T-helper 22 cell (primary cell): ENCODE measurements at places on chromosomes 12 and 14.
A peak's percentile ranks its signal among the peaks of the same experiment; 100 is the strongest.

DNA sequence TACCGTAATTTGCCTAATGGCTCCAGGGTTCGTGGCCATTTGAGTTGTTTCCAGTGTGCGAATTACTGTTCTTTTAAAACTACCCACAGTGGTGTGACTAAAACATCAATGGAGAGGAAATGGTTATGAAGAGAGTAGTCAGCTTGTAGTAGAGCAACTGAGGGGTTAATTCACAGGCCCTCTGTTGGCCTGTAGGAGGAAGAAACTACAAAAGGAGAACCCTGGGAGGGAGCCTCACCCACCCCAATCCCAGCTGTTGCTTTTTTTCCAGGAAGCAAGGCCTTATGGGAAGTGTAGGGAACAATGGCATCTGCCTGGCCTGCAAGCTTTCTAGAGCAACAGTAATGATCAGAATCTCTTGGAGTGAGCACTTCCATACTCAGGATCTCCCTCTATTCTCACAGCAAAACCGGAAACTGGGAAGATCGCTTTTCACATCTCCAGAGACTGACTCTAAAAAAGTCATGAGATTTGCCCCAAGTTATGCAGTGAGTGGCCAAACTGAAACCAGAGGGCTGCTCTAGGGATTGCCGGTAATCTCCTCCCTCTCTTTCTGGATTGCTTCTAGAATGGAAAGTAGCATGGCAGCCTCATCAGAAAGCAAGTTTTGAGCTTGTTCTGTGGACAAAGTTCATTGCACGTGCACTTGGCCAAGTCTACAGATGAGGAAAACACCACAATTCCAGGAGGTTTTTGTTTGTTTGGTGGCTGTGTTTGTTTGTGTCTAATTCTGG, 125.3 kb upstream of the PWP1 start:
- no peak for DNase-seq

GRCh38 chr12:76002598-76003354, 28.8 kb downstream of the PHLDA1 start:
- no peak for DNase-seq

DNA sequence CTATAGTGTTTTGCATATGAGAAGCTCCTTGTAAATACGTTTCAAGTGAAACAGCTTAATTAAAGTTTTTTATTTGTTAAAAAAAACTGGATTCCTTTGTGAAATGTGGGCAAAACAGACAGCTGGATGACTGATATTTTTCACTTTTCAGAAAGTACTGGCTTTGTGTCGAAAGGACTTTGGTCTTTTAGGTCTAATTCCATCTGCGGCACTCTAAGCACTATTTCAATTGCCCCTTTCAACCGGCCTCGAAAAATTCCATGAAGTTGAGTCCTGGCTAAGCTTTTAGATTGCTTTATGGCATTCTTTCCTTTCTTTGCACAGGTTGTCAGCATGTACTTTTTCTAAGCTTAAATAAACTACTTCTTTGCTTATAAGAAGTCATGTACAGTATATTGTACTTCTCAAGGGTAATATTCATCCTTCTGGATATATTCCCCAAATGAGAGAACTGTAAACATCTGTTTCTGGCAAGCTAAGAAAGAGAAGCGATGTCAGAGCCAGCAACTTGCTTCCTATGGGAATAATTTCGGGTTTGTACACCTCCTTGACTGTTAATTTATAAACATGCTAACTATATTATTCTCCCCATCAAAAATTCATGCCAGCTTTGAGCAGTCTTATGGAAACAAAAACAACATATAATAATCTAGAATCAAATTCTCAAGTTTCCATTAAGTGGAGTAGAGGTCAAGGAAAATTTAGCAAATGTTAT, 611.3 kb downstream of the ETNK1 start:
- DNase-seq = no peak

GRCh38 chr12:7460375-7461259, 16.7 kb upstream of the CD163L1 start:
- DNase-seq = no peak

DNA sequence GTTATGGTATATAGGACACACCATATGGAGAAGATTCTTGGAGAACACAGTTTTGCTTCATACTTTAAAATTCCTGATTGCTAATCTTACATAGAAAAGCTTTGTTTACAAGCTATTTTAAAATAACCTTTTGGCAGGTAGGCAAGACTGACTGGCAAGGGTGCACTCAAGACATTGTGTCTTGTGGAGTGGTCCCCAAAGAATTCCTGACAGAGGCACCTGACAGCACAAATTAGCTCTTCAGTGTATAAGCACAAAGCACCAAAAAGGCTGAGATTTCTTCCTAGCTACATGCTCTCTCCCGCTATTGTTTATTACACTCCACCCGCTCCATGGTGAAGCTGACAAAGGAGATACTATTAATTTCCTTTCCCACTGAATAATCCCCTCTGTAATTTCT, 139.4 kb downstream of the MON2 start:
- no peak for DNase-seq

DNA sequence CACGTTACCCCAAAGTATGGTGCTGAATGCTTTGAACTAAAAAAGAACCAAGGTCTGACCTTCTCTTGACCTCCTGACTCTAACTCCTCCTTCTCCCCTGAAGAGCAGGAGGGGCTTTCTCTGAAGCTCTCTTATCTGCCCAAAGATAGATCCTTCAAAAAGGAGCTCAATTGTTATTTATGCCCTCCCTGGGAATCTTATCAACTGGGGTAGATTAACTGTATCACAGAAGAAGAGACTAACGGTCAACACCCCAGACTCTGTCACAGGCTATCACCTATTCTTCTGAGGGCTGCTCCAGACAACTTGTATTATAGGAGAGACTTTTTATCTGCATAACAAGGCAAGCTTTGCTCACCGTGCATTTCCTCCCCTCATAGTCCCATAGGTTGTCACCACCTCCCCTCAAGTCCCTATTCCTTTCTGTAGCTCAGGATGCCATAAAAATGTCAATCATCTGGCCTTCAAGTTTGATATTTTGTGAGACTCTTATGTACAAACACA, 86.6 kb downstream of the PAPLN start:
- no peak for DNase-seq

DNA sequence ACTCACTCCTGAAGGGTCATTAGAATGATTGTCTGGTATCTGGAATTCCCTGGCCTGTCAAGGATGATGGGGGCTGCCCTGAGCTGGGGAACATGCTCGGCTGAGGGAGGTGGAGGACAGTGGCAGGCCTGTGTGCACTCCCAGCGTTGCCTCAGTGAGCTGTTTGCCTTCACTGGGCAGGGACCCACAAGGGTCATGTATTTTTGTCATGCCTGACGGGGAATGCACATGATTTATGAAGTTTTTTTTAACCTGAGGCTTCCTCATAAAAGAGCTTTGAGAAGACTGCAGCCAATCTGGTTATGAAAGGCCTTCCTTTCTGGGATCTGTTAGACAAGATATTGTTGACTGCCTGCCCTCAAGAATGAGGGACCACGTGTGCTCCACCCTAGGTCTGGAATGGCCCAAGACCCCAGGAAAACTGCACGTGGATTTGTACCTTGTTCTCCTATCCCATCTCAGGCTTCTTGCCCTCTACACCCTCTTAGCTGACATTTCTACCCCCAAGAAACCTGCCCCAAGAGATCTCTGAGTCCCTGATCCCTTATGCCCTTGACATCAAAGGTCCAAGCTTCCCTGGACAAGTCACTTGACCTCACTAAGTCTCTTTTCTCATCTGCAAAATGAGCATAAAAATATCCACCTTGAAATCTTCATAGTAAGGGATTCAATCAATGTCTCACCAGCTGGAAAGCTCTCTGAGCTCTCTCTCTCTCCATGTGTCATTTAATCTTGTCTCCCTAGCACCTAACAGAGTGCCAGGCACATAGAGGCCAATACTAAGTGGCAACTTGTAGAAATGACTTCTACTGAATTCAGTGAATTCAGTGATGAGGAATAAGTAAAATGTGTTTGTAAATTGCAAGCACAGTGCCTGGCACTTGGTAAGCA, 24.5 kb upstream of the COL2A1 start:
- DNase-seq = no peak

- peak; percentile 8 for DNase-seq
Measured at GRCh38 chr12:121132601-121133481, at the start of gene P2RX7. P2RX7 (plus strand) TSS chr12:121132876; CDS start chr12:121132971, 95 bp downstream.

GRCh38 chr14:30340495-30340894, 218.5 kb upstream of the G2E3 start:
- no peak for DNase-seq

GRCh38 chr14:95374239-95374997, 54.7 kb upstream of the CLMN start:
- no peak for DNase-seq

- no peak for DNase-seq
Measured at GRCh38 chr12:83018088-83018487, 331.4 kb downstream of the TMTC2 start.

- no peak for DNase-seq
Measured at GRCh38 chr12:30996752-30997151, 70.2 kb downstream of the TSPAN11 start.

DNA sequence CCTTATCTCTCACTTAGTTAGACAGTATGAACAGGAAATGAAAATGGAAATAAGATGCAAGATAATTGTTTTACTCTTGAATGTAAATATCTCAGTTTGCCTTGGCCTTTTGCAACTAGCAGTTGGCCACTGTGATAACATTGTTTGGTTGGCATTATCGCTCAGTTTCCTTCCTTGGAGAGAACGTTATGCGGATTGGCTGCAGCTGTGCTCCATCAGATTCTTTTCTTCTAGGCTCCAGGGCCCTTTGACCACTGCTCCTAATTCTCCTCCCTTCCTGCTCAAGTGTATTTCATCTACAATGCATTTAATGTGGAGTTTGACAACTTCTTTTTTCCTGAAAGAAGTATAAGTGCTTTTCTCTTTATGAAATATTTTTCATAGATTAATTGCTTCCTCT, 284.2 kb downstream of the ADAMTS20 start:
- DNase-seq = no peak

DNA sequence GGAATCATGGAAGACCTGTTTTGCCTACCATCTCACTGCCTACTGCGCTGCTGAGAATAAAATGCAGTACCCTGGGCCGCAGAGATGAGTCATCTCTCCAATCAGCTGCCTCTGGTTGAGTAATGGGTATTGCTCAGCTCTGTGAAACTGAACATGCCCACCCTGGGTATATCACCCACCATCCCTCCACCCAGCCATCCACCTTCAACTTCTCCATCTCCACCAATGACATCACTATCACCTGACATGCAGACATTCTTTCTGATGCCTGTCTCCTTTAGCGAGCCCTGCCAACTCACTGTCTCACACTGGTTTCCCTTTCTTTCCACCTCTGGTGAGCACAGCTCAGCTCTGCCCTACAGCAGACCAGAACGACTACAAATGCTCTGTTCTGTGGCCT, 33.6 kb downstream of the E2F7 start:
- DNase-seq = no peak

DNA sequence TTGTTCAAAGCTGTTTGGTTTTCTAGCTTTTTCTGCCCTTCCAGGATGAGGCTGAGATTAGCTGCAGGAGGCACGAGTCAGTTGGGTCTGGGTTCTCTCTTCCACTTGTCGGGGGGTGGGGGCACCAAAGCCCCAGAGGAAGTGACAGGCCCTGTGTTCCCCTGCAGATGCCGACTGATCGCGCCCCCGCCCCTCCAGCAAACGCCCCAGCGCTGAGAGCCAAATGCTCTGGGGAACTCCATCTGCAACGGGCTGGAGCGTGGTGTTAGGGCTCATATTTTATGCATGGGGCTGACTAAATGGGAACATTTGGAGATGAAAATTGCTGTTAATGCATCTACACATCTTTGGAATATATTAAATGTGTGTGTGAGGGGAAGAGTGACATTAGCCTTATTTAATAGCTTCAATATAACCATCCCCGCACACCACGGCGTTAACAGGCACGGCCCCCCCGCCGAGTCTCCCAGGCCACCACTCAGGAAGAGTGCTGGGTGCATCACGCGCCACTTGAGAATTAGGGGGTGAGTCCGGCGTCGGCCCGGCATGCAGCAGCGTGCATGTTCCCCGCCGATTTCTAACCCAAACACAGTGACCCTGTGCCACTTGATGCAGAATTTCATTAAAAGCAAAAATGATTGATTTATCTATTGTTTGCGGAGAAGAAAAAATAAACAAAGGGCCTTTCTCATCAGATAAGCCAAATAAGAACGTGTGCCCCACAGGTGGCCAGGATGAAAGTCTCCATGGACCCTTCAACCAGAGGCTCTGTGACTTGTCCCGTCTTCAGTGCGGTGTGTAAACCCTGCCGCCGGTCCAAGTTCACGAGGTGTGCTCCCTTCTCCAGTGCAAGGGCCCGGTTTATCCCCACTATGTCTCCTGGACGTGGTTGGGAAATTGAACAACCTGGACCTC, 165.0 kb upstream of the RTL1 start:
- no peak for DNase-seq

DNA sequence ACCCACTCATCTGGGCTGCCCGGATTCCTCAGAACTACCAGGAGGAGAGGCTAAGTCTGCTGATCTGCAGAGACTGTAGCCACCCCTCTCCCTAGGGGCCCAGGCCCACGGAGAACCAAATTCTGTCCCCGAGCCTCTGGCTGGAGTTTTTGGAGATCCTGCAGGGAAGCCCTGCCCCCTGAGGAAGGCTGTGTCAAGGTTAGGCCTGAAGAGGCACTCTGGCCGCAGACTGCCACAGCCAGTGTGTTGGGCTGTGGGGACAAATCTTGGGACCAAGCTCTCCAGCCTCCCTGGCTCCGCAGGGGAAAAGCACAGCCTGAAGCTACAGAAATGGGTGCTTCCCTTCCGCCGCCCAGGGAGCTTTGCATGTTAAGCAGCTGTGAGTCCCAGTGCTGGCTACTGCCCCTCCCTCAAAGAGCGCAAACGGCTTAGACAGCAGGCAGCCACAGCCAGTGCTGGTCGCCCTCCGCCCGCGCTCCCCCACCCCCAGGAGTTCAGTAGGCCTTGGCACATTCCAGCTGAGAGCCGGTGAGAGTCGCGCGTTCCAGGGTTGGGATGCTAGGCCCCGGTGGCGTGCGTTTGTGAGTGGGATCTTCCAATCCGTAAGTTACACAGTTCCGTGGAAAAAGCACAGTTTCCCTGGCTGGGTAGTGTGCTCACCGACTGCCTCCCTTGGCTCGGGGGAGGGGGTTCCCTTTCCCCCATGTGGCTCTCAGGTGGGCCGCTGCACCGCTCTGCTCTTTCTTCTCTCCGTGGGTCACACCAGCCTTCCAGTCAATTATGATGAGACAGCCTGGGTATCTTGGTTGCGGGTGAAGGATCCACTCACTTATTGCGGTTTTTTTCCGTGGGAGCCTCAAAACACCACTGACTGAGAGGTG, 13.2 kb downstream of the CLEC4E start:
- no peak for DNase-seq
